Fibroblast of skin of right biceps (primary cell): ENCODE measurements at places on chromosomes 5 and 9.

- peak; percentile 67 for DNase-seq
Observed at GRCh38 chr9:99181621-99182020, 40.1 kb downstream of the ALG2 start.

GRCh38 chr9:125433461-125434011, 171.9 kb downstream of the GAPVD1 start:
- no peak for DNase-seq

DNA sequence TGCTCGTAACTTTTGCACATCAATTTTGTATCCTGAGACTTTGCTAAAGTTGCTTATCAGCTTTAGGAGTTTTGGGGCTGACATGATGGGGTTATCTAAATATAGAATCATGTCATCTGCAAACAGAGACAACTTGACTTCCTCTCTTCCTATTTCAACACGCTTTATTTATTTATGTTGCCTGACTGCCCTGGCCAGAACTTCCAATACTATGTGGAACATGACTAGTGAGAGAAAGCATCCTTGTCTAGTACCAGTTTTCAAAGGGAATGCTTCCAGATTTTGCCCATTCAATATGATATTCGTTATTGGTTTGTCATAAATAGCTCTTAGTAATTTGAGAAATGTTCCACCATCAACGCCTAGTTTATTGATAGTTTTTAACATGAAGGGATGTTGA, 65.4 kb upstream of the CDH12 start:
- DNase-seq, result no peak

- peak; percentile 2 for DNase-seq
Observed at GRCh38 chr5:165616490-165617405, 2111.3 kb downstream of the MAT2B start.

- no peak for DNase-seq
Observed at GRCh38 chr5:154514331-154514730, 36.3 kb upstream of the HAND1 start.

DNA sequence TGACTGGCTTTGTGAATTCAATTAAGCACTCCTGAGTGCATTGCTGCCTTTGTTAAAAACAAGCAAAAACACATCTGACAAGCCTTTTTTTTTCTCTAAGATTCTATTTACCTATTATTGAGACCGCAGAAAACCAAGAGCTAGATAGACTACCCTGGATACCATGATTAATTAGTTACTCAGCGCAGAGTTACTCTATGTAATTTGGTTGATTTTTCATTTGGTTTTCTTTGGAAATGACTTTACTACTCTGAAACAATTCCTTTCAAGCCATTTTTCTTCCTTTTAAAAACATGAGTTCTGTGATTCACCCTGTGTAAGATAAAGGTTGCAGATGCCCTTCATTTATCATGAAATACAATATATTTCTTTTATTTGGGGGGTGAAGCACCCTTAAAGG, 421.6 kb upstream of the PIK3R1 start:
- no peak for DNase-seq

DNA sequence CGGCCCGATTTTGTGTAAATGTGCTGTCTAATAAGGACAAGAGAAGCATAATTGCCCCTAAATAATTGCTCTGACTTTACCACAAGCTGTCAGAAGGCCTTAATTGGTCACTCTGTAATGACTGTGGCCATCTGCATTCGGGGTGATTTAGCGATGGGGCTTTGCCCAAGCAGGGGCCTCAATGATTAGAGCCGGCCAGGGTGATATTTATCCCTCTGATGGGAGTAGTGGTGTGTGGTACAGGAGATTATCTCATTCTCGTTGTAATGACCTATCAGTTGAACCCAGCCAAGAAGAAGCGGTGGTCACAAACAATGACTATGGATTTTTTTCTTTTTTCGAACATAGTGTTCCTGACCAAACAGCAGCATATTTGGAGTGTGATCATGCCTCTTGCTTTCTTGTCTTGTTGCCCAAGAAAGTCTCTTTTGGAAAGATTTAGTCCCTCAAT, 72.0 kb upstream of the SAP30L start:
- DNase-seq, result no peak

DNA sequence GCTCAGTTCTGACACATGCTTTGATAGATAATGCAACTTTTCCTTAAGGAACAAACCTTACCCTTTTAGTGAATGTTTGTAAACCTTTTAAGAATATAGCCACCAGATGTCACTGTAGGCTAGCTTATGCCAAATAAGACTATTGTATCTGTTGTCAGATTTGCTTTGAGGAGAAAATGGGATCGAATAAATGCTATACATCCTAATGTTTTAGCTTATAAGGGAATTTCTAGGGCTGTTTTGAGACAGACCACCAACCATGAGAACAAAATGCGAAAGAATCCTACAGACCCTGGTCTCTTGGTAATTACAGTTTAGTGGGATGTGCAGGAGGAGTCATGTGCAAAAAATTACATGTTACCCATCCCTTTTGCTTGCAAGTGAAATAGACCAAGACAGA, 127.6 kb upstream of the NMUR2 start:
- DNase-seq, result peak; percentile 63

- DNase-seq, result no peak
Observed at GRCh38 chr9:117768750-117769395, 64.7 kb downstream of the TLR4 start.

DNA sequence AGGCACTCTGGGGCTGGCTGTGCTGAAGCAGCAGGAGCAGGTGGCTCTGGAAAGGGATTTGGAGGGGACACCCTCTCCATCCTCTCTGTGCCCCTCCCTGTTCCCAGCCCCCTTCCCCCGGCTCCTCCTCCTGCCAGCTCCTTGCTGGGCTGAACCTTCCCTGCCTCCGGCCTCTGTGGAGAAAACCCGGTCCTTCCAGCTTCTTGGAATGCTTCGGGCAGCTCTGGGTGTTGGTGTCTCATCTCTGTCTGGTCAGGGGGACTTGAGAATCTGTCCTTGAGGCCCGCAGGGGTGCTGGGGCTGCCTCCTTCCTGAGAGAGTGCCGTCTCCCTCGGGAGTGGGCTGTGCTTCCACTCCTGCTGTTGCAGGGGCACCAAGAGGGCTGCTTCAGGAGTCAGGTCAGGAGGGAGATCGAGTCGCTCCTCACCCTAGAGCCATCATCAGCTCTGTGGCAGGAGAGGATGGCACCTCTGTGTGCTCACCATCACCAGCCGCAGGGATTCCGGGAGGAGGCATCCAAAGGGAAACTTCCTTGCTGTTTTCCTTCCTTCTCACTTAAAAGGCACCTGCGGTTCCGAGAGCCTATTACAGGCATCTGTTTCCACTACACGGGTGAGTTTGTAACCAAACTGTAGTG, 30.6 kb downstream of the NDUFS6 start:
- DNase-seq, result no peak

DNA sequence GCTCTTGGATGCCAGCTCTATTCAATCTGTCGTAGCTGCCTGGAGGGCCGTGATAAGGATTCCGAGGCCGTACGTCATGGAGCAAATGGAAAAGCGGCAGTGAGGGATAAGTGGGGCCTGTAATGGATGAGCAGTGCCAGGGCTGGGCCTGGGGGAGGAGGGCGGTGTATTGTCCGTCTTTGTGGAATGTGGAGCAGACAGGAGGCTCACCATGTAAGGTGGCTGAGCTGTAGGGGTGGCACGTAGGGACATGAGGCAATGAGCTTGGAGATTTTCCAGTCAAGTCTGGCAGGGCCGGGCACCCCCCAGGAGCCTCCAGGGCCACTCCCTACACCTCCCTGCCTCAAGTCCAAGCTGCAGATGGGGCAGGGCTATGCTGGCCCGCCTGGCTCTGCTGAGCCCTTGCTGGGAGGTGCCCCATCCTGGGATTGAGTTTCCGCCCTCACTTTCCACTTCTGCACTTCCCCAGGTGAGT, 29.2 kb downstream of the NCS1 start:
- DNase-seq, result no peak

DNA sequence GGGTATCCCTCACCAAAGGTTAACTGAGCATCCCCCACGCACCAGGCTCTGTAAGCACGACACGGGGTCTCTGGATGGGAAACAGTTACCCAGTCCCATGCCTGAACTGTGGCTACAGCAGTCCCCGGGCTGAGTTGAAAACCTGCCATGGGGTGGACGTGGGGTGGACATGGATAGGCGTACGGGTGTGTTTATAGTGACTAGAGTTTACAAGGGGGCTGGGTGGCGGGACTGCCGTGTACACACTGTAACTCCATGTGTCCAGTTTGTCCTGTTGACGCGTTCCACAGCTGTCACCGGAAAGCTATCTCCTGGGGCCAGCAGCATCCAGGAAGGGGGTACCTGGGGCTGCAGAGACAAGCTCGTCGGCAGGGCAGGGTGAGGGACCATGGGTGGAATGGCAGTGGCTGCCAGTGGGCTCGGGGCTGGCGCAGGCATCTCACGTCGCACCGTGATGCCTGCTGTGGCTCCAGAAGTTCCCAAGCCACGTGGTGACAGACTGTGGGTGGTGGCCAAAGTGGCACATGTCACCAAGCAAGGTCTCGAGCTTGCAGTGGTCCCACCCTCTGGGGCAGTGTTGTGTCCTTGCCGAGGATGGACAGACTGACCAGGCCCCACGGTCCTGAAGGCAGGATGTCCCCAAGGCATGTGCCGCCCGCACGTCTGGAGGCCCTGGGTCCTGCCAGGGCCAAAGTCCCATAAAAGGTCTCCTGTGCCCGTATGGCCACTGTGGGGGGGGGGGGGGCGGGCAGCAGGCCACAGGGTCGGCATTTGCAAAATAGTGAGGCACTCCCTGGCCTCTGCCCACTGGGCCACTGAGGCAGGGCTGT, 29.3 kb upstream of the RNF130 start:
- no peak for DNase-seq

- DNase-seq, result no peak
Observed at GRCh38 chr9:70613024-70613768, 198.7 kb upstream of the KLF9 start.

DNA sequence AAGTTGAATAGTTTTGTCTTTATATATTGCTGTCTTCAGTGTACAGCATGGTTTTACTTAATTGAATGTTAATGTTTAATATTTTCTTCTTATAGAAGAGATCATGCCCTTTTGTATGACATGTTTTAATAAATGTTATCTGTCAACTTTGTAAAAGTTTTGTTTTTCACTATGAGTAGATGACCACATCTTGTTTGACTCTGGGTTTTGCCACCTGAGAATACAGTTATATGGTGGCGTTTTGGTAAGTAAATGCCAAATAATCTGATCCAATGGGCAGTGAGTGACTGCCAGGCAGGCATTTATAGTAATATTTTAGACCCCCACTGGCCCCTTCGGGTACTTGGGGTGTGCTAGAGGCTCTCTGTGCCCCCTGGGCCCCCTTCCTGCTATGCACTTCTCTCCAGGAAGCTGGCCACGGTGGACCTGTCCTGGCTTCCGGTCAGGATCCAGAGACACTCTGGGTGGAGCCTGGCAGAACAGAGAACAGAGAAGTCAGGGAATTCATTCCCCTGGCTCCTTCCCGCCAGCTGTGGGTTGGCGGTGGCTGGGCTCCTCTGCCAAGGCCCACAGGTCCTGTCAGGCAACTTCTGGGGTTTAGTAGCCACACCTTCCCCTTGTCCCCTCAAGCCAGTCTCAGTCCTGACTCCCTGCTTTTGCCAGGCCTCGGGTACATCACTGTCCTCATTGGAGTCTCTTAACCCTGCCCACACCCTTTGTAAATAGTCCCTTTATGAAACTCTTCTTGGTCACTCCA, 22.2 kb upstream of the ZBTB34 start:
- DNase-seq, result no peak

GRCh38 chr9:696332-697323, 144.9 kb upstream of the DMRT1 start:
- DNase-seq, result peak; percentile 85

DNA sequence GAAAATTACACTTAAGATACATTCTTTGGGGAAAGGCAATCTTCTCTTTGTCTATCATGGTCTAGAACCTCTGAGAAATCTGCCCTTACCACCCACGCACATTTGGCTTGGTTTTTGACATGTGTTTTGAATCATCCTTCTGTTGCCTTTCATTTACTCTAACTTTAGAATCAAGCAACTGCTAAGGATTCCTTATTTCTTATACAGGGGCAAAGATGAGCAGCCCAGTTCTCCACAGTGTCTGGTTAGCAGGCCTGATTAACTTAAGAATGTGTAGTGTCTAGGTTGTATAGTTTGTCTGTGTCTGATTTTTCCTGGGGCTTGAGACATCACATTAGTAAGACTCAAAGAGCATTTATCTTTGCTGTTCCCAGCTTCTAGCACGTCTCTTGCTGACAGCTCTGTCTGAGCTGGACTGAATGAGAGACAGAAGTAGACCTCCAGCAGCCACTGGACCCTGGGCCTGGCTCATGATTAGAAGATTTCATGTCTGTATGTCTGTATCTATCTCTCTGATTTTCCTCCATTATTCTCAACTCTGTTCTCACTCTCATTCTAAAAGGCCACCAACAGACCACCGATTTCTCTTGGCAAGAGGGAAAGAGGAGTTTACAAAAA, 31.8 kb upstream of the PCA3 start:
- DNase-seq, result peak; percentile 92

- DNase-seq, result no peak
Observed at GRCh38 chr5:98363157-98363556, 410.3 kb upstream of the RGMB start.

DNA sequence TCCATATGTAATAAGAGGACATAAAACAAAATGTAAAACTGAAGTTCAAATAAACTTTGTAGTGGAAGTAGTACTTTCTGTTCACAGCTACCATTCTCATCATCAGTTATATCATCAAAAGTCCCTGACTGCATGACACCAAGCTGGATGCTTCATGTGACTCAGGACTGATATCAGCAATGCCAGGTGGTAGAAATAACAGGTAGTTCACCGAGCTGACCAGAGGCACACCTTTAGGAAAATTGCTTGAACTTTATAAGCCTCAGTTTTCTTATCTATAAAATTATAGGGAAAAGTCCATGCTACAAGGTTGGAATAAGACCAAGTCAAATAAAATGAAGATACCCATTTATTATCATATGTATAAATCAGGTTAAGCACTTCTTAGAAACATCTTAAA, 124.9 kb upstream of the PTGER4 start:
- no peak for DNase-seq

- DNase-seq, result peak; percentile 71
Observed at GRCh38 chr5:103598997-103599566, 36.5 kb upstream of the NUDT12 start.

DNA sequence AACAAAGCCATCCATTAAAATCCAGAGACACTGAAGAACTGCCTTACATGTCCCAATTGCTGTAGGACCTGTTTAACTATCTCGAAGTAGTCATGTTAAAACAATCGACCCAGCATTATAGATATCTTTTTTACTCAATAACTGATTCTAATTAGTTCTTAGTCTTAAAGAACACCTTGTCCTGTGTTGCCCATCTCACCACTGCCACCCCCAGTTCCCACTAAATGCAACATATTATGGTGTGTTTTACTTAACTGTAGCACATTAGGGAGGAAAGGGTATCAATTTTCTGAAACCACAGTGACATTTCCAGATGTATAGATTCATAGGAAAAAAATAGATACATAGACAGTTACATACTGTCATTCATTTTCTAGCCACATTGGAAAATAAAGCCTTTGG, 221.2 kb downstream of the MEF2C start:
- no peak for DNase-seq

GRCh38 chr9:112655668-112656067, 62.2 kb downstream of the INIP start:
- DNase-seq, result no peak
